ENCODE measurements at places on chromosomes 7 and 10.
A peak's percentile ranks its signal among the peaks of the same experiment; 100 is the strongest.

- no peak for DNase-seq
Measured at GRCh38 chr10:96275685-96276418, 4.5 kb upstream of the BLNK start.

DNA sequence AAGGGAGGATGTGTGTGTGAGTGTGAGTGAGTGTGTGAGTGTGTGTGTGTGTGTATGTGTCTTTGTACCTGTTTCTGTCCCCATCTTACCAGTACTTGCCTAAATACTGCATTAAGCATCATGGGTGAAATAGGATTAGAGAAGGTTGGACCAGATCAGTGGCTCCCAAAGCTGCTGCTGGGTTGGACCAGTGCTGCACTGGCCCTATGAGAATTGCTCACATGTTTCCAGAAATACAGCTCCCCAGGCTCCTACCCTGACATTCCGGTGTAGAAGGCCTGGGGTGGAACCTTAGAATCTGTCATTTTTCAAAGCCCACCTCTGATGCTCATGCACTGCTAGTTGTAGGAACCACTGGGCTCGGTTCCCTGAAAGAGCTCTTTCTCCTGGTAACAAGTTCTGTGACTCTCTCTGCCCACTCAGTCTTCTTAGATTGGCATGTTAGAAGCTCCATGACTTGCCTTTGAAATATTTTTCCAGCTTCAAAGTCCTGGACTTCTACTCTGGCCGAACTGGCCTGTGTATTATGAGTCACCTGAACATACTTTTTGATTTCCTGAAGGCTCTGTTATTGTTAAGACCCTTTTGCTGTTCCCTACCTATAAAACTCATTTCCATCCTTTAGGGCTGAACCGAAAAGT is 224.7 kb downstream of the CUX1 start:
- DNase-seq = no peak

DNA sequence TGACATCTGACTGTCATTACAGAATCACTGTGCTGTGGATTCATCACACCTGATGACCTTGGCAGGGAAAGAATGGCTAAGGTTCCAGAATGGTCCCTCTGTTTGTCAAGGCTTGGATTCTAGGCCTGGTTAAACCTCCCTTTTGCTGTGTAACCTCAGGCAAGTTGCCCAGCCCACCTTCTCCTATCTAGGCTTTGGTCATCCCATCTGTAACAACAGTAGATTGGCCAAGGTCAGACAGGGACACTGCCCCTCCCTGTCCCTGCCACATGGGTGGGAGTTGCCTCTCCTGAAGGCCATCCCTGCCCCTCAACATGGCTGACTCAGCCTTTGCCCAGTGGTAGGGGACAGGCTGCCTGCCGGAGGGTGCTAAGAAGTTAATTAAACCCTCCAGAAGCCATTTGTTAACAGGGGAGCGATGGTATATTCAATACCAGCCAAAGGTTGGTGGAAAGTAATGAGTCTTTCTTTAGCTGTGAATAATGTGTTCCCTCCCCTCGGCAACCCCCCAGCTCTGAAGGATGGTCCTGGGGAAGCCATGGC is 149.8 kb upstream of the PCBD1 start:
- DNase-seq = no peak

- DNase-seq = no peak
Measured at GRCh38 chr7:1286946-1287645, 54.4 kb downstream of the UNCX start.

DNA sequence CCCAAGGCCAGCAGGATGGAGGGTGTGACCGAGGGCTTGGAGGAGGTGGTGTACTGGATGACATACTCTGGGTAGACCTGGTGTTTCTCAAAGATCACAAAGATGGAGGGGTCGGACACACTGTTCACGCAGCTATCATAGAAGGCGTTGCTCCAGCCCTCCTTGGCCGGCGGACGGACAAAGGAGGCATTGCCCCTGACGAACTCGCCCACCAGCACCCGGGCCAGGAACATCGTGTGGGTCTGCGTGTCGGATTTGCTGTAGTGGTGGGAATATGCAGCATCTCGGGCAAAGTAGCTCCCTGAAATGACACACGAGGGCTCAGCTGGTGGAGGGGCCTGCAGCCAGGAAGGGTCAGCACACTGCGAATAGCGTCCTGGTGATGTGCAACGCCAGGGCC is 38.2 kb downstream of the PARP12 start:
- no peak for DNase-seq

DNA sequence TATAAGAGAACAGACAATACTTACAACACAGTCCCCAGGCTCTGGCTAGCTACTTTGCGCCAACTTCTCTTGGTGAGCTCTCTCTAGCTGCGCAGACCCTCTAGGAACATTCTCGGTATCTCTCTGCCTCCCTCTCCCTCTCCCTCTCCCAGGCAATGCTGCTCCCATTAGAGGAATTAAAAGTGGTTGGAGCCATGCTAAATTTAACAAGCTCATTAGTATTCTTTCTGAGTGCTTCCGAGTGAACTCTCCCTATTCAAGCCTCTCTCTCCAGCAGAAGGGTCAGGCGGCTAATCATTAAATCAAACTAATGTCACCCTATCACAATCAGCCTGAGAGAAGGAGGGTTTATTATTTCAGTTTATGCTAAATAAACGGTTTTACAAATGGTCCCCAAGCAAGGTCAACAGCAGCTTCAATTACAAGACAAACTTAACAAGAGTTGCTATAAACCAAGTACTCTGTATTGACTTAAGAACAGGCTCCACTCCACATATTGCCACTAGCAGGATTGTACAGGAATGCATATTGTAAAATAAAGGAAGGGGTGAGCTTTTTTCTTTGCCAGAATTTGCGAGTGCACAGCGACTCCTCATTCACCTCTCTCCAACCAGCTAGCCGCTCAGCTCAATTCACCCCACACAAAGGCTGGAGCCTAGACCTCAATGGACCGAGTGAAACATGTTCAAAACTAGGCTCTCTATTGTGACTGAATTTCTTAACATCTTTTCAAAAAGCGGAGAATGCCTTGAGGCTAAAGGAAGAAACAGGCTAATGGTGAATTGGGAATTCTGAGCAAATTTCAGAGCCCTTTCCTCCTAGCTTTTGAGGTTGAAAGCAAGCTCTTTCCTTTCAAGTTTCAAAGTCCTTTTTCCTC is 84.4 kb downstream of the GLI3 start:
- no peak for DNase-seq

- no peak for DNase-seq
Measured at GRCh38 chr7:84982199-84982598, 204.7 kb downstream of the SEMA3D start.

DNA sequence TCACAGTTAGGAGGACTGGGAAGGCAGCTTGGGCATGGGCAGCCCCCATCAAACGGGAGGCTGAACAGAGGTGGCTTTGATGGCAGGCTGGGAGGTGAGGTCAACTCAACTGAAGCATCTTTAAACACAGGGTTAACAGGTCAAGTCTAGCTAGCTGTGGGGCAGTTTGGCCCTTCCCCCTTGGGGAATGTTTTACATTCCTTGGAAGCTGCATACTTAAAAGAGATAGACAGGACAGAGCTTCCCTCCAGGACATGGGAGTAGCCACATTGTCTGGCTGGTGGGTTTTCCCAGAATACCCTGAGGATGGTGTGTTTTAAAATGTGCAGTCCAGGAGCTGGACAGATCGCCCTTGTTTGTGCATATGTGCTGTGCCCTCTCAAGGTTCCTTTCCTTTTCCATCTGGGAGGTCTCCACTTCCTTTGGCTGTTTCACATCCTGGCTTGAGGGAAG is 6.8 kb upstream of the RASSF4 start:
- no peak for DNase-seq

DNA sequence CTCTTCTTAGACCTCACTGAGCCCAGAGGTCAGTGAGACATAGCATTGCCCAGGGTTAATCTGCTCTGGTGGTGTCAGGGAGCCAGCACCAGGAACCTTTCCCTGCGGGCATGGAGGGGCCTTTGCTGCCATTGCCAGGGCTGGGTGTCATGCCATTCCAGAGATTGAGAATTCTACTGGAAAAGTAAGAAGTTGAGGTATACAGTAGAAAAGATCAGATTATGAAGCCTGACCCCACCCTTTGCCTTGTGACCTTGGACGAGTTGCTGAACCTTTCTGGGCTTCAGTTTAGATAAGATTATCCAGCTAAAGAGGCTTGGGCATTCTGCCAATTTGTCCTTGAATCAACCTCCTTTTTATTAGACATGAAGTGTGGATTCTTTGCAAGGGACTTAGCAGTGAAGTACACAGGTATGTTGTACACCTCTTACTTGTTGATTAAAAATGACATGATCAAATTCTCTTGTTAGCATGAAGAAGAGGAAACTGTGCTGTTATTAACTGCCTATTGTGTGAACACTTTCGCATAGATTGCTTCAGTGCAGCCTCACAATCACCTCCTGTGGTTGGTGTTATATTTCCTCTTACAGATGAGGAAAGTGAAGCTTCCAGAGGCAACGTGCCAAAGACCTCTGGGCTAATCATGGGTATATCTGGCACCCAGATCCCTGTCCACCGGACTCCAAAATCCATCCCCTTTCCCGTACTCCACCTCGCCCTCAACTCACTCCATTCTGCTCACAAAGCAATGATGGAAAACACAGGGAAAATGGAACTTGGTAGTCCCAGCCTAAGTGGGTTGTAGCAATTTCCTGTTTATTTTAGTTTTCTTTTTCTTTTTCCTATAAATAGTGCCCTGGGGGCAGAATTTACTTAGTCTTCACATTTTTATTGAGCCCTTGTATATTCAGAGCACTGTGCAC is 151.3 kb downstream of the CAMK1D start:
- no peak for DNase-seq

DNA sequence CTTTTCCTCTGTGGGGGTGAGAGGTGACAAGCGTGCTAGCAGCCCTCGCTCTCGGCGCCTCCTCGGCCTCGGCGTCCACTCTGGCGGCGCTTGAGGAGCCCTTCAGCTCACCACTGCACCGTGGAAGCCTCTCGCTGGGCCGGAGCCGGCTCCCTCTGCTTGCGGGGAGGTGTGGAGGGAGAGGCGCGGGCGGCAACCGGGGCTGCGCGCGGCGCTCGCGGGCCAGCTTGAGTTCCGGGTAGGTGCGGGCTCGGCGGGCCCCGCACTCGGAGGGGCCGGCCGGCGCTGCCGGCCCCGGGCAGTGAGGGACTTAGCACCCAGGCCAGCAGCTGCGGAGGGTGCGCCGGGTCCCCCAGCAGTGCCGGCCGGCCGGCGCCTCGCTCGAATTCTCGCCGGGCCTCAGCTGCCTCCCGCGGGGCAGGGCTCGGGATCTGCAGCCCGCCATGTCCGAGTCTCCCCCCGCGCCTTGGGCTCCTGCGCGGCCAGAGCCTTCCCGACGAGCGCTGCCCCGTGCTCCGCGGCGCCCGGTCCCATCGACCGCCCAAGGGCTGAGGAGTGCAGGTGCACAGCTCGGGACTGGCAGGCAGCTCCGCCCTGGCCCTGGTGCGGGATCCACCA is 352.8 kb upstream of the PODXL start:
- no peak for DNase-seq

DNA sequence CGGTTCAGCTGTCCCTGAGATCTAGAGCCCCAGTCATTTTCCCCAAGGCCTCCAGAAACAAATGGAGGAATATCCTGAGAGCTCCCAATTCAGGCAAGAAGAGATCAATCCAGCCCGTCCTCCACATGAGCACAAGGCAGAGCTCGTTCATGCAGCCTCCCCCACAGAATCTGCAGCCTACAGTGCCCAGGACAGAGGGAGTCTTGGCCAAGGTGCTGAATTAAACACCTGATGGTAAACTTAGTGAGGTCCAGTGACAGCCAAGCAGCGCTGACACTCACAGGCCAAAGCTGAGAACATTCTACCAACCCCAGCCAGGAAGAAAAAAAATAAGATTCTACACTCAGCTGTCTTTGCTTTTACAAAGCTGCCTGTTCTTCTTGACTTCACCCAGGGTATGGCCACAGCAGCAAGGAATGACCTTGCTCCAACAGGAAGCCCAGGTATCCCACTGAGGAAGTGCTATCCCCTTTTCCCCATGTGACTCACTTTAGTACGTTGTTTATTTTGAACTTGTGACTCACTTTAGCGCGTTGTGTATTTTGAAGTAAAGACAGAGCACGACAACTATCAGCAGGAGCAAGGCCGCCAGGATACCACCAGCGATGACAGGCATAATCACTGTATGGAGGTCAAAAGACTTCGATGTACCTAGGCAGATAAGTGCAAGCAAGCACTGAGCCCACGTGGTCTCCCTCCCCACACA is 4.4 kb upstream of the CUZD1 start:
- DNase-seq = no peak

DNA sequence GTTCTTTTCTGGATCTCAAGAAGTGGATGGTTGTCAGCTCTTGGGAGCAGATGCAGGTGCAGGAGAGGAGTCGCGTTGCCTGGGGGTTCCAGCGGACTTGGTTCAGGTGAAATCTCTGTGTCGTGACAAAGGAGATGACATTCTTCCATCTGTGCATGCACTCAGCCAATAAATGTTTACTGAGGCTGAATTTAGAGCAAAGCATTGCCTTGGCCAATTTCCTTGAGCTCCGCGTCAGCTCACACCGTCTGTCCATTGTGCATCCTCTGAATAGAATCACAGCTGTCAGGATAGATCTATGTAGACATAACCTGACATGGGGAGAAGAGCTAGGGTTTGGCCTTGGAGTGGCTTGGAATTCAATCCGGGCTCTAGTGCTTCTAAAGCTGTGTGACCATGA is 343.7 kb downstream of the GLRX3 start:
- DNase-seq = no peak

DNA sequence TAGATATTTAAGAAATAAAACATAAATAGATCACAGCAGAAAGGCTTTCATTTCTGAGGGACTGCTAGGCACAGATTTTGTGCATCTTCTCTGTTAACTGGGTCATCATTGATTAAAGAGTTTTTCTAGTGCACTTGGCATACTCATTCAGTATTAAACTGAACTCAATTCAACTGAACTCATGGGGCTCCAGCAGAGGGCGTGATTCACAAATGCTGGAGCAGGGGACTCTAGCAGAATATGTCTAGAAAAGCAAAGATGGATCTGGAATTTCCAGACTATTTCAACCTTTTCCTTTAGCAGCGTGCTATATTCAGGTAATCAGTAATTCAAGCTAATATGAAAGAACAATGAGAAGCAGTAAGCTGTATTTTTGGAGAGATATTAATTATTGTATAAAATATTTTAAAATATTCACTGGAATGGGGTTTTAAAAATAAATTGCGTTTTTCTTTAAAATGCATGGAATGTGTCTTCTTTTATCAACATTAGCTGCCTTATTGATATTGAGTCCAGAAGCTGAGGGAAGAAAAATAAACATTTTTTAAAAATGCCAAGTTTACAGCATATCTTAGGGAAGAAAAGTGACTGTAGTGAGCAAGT is 296.8 kb upstream of the CACNA2D1 start:
- no peak for DNase-seq

- peak; percentile 38 for DNase-seq
Measured at GRCh38 chr10:62632071-62632809, 172.3 kb upstream of the ADO start.

DNA sequence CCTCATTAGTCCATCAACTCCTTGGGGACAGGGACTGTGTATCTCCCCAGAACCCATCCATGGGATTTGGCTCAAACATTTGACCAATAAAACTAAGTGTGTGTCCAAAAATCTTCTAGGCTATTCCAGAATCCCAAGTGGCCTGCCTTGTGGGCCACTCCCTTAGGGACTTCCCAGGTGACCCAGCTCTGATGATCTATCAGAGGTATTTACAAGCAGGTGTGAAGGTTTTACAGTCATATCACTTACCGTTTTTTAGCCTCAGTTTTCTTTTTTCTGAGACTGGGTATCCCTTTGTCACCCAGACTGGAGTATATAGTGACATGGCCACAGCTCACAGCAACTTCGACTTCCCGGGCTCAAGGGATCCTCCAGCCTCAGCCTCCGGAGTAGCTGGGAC is 64.4 kb downstream of the PIP4K2A start:
- DNase-seq = no peak

All from T-helper 22 cell (primary cell).